ENCODE measurements at places on chromosomes 4 and X.

DNA sequence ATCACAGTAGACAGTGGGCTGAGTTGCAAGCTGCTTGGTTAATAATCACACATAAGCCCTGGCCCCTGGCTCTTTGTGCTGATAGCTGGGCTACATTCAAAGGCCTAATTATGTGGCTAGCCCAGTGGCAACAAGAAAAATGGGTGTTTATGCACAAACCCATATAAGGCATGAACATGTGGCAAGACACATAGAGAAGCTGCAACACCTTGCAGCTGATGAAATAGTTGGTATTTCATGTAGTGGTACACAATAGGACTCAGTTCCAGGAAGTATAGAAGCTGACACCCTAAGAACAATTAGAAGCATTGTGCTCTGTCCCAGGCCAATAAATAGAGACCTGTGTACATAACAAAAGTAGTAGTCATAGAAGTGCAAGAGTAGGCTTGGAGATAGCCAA is 14.6 kb upstream of the ZNF630 start:
- DNase-seq, result no peak

- no peak for DNase-seq
Observed at GRCh38 chr4:148044089-148044911, 312.4 kb downstream of the ARHGAP10 start.

DNA sequence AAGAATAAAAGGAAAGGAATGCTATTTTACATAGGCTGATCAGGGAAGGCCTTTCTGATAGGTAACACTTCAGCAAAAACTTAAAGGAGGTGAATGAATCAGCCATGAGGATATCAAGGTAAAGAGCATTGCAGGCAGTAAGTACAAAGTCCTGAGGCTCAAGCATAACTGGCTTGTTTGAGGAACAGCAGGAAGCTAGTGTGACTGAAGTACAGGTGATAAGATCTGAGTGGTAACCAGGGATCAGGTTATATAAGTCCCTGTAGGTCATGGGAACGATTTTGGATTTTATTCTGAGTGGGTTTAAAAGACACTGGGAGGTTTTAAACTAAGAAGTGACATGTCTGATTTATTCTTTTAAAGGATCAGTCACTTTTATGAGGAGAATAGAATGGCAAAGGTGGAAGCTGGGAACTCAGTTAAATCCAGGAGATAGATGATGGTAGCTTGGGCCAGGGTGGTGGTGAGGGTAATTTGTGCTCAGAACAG is 47.1 kb upstream of the THOC2 start:
- DNase-seq, result no peak

GRCh38 chrX:155899366-155899765 is 18.2 kb downstream of the VAMP7 start:
- no peak for DNase-seq

GRCh38 chrX:53031380-53031779 is 17.2 kb upstream of the GPR173 start:
- DNase-seq, result no peak

- DNase-seq, result no peak
Observed at GRCh38 chr4:17763931-17764330, 17.5 kb downstream of the FAM184B start.

- DNase-seq, result peak; percentile 42
Observed at GRCh38 chr4:140743194-140743931, 12.8 kb downstream of the TBC1D9 start.

DNA sequence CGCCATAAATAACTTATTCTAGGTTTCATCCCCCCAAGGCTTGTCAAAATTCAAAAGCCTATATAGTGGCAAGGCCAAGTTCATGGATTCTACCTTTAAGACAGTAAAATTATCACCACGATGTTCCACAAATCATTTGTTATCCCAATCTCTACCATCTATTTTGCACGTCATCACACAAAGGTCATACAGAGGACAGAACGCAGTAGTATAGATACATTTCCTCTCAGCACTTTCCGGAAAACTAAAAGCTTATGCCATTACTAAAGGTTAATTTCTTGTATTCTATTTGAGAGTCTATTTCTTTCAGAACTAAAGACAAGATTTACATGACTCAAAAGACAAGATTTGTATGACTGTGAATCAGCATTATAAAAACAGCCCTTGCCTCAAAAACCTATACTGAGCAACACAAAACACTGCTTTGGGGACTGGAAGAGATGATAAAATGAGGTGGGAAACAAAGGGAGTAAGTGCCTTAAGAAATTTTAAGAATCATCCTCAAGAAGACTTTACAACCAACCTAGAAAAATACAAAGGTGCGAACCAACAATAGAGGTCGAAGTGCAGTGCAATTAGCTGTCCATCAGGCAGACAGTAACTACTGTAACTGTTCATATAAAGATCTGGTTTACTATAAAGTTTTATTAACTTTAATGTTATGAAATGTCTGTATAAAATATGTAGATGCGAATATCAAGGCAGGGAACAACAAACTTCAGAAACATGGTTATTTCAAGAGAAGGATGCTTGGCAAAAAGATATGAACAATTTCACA is 7.6 kb downstream of the UBE2D3 start:
- DNase-seq, result no peak

GRCh38 chr4:127604949-127605709 is 27.6 kb upstream of the INTU start:
- DNase-seq, result peak; percentile 76

DNA sequence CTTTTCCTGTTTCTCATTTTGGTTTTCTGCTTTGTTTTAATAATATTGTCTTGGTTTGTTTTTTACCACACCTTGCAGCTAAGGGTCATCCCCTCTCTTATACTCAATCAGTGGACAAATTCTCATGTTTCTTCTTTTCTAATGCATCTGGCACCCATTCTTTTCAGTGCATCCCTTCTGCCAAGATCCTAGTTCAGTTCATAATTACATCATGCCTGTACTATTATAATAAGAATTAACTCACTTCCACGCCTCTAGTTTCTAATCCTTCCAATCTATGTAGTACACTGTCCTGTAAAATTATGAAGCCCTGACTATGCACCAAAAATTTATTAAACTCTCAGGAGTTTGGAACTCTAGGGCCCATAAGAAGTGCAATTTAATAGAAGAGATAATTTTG is 126.1 kb downstream of the FAT4 start:
- no peak for DNase-seq

- DNase-seq, result no peak
Observed at GRCh38 chrX:21153503-21153902, 220.7 kb upstream of the CNKSR2 start.

GRCh38 chr4:61011051-61011450 is 189.1 kb upstream of the ADGRL3 start:
- DNase-seq, result no peak

GRCh38 chr4:38529189-38530115 is 134.5 kb upstream of the KLF3 start:
- peak; percentile 65 for DNase-seq

DNA sequence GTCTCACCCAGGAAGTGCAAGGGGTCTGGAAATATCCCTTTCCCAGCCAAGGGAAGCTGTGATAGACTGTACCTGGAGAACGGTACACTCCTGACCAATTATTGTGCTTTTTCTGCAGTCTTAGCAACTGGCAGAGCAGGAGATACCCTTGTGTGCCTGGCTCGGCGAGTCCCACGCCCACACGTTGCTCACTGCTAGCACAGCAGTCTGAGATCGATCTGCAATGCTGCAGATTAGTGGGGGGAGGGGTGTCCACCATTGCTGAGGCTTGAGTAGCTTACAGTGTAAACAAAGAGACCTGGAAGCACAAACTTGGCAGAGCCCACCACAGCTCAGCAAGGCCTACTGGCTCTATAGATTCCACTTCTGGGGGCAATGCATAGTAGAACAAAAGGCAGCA is 138.5 kb downstream of the CHRDL1 start:
- DNase-seq, result no peak

DNA sequence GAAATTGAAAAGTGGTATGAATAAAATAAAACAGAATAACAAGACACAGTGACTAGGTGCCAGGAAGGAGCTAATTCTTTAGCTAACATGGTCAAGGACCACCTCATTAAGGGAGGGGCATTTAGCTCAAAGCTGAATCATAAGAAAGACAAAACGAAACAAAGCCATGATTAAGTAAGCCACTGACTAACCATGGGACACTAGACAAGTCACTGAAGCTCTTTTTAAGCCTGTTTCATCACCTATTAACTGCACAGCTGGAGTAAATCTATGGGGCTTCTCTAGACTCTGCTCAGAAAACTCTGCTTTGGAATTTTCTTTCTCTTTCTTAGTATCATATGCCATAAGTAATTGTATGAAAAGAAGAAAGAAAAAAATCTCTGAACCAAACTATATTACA is 49.8 kb upstream of the C1QTNF7 start:
- DNase-seq, result no peak

GRCh38 chr4:98682719-98683118 is 24.3 kb upstream of the TSPAN5 start:
- DNase-seq, result no peak

DNA sequence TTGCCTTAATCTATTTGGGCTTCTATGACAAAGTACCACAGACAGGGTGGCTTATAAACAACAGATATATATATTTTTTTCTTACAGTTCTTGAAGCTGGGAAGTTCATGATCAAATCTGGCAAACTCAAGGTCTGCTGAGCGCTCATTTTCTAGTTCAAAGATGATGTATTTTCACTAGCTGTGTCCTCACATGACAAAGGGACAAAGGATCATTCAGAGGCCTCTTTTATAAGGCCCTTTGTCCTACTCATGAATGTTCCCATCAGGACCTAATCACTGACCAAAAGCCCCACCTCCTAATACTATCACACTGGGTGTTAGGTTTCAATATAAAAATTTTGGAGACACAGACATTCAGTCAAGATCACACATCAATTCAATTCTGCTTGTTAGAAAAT is 2025.2 kb downstream of the PCDH7 start:
- DNase-seq, result no peak

GRCh38 chr4:26076896-26077295 is 162.9 kb downstream of the SMIM20 start:
- no peak for DNase-seq

Data from NCI-H345 (cell line).